CD4-positive, alpha-beta T cell treated with Interleukin-12 subunit alpha and Interleukin-12 subunit beta, for 1 hour (primary cell): ENCODE measurements at places on chromosomes 12 and 14.

GRCh38 chr14:68939181-68939892 lies 39.8 kb downstream of the ACTN1 start:
- DNase-seq: no peak

GRCh38 chr14:101838476-101838875 lies 77.0 kb downstream of the PPP2R5C start:
- no peak for DNase-seq

DNA sequence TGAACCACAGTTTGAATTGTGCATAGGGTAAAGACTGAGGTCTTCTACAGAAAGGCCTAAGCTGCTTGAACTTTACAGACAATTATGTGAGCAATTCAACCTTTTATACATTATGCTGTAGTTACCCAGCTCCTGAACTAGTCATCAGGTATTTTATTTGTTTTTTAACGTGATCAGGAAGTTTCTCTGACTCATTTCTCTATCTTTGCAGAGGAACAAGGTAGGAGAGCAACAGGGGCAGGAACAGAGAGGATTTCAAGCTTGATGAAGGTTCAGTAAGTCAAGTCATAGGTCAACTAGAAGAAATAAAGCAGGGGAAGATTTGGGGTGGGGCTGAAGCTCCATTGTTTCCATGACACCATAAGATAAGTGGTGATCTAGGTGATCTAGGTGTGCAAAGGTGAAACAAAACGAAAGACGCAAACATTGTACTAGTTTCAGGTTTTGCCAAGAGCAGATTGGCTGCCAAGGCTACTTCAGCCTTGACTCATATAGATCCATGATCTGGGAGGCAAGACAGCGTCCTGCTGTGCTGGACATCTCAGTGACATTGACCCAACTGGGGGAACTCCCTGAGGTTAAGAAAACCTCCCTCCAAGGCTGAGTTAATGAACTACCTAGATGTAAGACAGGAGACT lies 198.1 kb downstream of the DAD1 start:
- no peak for DNase-seq

- DNase-seq: peak; percentile 76
Measured at GRCh38 chr12:92649511-92650227, 53.1 kb upstream of the PLEKHG7 start.

GRCh38 chr14:36515105-36515593 lies 4.9 kb downstream of the NKX2-1 start:
- no peak for DNase-seq

DNA sequence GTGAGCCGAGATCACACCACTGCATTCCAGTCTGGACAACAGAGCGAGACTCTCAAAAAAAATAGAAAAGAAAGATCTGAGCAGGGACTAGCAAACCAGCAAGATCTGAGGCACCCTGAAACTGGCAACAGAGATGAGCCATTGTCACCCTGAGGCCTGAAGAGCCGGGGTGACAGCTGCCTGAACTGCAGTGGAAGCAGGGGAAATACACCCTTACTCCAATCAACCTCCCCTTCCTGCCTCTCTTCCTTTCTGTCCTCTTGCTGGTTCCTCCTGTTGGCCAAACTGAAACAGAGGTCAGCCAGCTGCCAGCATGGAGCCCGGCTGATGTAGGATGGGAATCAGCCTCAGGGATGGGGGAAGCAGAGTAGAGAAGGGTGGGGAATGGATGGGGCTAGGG lies 192.0 kb downstream of the CHST11 start:
- no peak for DNase-seq

GRCh38 chr12:47707905-47708543 lies 2.2 kb upstream of the RPAP3 start:
- no peak for DNase-seq

DNA sequence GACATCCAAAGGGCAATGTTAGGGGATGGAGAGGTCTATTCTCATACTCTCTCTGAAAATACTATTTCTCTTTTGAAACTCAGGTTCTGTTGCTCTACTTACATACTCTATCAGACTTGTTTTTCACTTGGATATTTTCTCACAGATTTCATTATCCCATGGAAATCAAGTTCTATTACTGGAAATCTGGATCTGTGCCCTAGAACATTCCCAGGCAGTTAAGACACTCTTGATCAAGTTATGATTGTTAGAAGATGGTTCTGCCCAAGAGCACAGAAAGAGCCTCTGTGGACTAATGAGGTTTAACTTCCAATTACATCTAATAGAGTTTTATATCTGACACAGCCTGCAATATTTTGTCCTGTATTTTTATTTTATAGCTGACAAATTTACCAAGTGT lies 591.0 kb upstream of the ATP2B1 start:
- DNase-seq: no peak

- DNase-seq: no peak
Measured at GRCh38 chr12:39116861-39117260, 211.5 kb upstream of the CPNE8 start.

DNA sequence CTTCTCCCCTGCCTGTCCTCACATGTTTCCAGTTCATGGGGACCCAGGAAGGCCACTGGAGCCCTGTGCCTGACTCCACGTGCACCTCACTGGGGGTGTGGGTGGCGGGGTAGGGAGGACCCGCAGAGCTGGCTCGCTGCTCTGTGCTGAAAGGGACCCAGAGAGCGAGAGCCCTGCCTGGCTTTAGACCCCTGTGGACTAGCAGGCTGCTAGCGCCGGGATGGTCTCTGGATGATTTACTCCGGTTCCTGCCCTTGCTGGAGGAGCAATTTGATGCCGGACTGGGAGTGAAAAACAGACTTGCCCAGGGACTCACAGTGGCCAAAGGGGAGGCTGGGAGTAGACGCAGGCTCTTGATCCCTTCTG lies 49.0 kb downstream of the NTF3 start:
- no peak for DNase-seq

DNA sequence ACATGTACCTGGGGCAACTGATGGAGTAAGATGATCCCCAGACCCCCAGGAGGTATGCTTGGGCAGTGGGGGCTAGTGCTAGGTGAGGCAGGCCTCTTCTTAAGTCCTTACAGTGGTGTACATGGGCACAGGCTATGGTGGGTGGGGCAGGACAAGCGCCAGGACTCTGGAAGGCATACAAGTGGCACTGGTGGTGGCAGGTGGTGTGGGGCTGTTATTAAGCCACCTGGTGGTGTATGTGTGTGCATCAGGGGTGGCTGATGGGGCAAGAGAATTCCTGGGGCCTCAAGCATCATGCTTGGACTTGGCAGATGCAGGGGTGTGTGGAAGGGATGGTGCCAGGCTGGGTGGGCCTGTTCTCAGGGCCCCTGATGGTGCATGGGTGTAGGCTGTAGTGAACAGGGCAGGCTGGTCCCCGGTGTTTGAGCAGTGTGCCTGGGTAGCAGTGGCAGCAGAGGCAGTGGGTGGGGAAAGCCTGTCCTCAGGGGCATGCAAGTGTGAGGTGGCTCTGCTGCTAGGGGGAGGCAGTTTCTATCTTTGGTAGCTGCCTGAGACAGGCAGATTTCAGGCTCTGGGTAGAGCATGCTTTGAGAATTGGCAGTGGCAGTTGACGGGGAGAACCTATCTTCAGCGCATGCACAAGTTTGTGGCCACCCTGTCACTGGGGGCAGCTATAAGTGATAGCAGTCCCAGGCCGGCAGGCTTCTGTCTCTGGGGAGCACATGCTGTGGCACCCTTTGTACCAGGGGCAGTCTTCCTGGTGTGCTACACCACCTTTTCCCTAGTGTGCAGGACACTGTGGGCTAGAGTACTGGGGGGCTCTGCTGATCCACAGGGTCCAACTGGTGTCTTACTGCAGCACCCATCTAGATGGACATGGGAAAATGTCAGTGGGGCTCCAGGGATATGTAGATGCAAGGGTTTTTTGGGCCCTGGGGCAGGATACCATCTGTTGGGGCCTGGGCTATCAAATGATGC lies 52.6 kb upstream of the ABCD2 start:
- DNase-seq: no peak

GRCh38 chr12:22399464-22400180 lies 65.1 kb upstream of the ST8SIA1 start:
- DNase-seq: no peak

DNA sequence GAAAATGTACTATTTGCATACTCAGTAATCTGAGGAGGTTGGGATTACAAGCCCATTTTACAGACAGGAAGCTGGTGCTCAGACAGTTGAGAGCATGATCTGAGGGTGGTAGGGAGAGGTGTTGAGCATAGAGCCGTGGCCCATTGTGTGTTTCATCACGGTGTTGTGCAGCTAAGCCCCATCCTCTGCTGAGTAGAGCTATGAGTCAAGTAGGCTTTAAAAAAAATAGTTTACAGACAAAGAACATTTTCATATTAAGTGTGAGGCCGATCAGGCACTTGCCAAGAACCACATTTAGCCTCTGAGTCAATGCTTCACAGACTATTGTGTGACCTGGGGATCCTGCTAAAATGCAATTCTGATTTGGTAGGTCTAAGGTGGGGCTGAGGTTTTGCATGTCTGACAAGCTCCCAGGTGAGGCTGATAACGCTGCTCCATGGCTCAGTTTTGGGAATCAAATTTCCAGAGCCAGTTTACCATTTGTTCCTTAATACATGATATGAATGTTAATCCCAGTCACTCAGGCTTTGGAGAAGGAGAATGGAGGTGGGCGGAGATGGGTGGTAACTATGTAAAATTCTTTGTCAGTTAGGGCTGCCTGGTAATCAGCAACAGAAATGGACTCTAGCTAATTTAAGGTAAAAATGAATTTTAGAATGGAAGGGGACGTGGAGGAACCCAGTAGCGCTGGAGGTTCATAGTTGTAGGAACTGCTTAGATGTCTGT lies 22.2 kb downstream of the ZNF664 start:
- no peak for DNase-seq

- no peak for DNase-seq
Measured at GRCh38 chr12:131987552-131987951, 37.8 kb downstream of the EP400 start.

- no peak for DNase-seq
Measured at GRCh38 chr12:16884056-16884455, 278.1 kb upstream of the LMO3 start.

GRCh38 chr14:49105956-49106355 lies 480.2 kb downstream of the RPS29 start:
- DNase-seq: no peak

DNA sequence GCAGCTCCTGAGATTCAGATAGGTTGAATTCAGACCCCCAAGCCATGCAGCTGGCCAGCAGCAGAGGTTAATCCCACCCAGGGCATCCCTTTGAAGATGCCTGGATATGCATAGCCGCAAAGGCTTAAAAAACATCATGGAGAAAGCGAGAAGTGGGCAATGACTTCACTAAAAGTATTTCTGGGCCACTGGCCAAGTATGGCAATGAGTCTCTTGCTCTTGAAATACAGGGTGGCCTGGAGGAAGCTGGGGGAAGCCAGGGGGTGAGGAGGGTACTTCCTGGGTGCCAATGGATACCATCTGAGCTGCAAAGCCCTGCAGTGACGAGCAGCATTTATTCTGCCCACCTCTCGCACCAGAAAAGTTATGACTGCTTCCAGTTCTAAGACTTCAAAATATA lies 539.3 kb upstream of the TBX3 start:
- DNase-seq: no peak

- no peak for DNase-seq
Measured at GRCh38 chr14:84037593-84037992, 1492.4 kb upstream of the FLRT2 start.

DNA sequence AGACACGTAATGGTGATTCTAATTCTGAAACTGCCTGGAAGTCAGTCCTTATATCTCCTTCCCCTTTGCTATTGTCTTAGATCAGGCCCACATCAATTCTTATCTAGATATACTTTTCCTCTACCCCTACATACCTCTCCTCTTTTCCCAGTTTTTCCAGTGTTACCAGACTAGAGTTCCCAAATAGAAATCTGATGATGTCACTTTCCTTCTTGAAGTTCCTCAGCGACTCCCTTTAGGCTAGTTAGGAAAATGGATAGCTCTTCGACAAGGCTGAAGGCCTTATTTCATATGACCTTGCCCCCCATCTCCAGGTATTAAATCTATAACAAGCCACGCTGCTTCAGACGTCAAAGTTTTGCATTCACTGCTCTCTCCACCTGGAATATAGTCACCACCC lies 201.1 kb upstream of the ATP2B1 start:
- DNase-seq: no peak

GRCh38 chr12:133023566-133023965 lies 13.7 kb upstream of the ZNF84 start:
- DNase-seq: no peak

DNA sequence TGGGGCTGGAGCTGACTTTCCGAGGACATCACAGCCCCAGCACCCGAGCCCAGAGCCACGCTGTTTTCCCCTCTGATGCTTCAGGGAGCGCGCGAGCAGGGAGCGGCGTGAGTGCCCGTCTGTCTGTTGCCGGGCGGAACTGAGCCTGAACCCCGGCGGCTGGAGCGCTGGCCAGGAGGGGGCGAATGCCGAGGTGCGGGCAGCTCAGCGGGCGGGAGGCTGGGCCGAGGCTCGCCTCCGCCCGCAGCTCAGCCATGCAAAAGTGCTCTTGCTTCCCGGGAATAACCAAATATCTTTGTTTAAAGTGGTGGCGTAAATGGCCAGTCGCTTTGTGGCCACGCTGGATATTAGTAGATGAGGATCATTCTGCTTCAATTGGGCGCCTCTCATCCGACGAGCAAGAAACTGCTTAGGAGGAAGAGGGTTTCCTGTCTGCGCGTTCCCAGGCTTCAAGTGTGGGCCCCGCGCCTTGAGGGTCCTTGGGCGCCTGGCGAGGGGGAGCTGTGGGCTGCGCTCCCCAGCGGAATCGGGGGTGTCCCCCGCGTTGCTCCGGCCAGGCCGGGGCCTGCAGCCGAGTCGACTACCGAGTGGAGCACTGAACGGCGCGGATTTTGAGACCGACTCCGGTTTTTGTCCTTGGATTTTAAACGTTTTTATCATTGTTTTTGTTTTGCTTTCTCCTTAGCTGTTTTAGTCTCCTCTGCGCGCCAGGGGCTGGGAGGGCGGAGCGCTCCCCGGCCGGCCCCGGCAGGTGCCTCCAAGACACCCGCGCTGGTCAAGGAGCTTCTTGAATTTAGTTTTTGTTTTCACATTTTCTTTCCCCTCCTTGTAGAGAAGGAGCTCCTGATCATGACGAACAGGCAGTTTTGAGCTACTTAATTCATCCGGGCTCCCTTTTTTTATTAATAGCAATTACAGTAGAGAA lies 831 bp upstream of the NKX2-1 start:
- DNase-seq: no peak

DNA sequence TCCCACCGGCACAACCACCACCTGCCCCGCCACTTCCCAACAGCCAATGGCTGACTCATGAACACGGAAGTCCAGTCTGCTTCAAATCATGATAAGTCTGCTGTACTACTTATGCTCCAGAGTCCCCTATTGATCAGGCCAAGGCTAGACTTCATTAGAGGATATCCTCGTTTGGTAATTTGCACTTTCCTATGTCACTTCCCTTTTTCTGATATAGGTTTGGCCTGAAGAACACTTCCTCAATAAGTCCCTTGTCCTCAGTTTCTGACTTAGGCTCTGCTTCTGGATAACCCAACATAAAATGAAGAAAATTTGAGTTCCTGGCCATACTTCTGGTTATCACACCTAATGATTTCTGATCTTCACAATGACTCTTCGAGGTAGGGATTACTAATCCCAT lies 45.3 kb downstream of the IFNG-AS1 start:
- DNase-seq: no peak

- no peak for DNase-seq
Measured at GRCh38 chr14:61153431-61153830, 127.7 kb downstream of the TMEM30B start.
